ENCODE measurements at places on chromosomes 7 and 10.

DNA sequence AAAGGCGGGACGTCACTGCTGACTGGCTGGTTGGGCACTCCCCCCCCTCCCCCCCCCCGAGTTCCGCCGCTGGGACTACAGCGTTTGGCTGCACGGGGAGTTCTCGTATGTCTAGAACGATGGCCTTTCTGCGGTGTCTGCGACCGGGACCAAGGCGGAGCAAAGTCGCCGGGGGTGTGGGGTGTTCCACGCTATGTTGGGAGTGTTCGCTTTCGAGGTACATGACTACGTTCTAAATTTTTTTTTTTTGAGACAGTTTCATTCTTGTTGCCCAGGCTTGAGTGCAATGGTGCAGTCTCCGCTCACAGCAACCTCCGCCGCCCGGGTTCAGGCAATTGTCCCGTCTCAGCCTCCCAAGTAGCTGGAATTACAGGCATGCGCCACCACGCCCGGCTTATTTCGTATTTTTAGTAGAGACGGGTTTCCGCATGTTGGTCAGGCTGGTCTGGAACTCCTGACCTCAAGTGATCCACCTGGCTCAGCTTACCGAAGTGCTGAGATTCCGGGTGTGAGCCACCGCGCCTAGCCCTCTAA, 573 bp upstream of the IDI1 start:
- DNase-seq = no peak

- no peak for DNase-seq
These were observed 44.4 kb upstream of the KLF6 start for GRCh38 chr10:3829156-3830050.

DNA sequence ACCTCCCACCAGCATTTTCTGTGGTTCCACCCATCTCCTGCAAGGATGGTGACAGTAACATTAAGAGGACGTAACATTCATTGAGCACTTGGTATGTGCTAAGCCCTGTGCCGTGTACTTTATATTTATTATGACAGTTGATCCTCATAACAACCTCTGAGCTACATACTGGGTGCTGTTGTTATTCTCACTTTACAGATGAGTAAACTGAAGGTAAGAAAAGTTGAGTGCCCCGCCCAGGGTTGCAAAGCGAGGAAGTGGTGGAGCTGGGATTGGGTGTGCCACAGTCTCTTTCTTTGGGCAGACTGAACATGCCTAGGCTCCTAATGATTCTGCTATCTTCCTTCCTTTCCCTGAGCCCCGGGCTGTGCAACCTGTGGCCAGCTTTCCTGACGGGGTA, 107.4 kb downstream of the SH3PXD2A start:
- no peak for DNase-seq

GRCh38 chr7:27994639-27995038, 186.0 kb downstream of the JAZF1 start:
- no peak for DNase-seq

Measured in activated naive CD8-positive, alpha-beta T cell treated with anti-CD3 and anti-CD28 coated beads for 36 hours (primary cell).